LHCN-M2 (cell line): ENCODE measurements at places on chromosomes 11 and 22.

GRCh38 chr22:20798974-20799373, 25.1 kb downstream of the SERPIND1 start:
- no peak for DNase-seq

DNA sequence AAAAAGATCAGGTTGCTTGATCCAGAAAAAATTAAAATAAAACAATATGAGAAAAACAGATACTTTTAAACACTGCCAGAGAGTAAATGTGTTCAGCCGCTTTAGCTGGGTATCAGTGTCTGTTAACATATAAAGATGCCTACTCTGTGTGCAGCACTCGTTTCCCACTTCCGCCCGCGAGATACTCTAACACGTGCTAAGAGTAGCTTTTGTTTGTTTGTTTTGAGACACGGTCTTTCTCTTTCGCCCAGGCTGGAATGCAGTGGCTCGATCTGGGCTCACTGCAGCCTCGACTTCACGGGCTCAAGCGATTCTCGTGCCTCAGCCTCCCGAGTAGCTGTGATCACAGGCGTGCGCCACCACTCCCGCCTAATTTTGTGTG, 531 bp upstream of the MEN1 start:
- no peak for DNase-seq

GRCh38 chr11:8871171-8871775, 39.7 kb upstream of the AKIP1 start:
- DNase-seq: peak; percentile 88

DNA sequence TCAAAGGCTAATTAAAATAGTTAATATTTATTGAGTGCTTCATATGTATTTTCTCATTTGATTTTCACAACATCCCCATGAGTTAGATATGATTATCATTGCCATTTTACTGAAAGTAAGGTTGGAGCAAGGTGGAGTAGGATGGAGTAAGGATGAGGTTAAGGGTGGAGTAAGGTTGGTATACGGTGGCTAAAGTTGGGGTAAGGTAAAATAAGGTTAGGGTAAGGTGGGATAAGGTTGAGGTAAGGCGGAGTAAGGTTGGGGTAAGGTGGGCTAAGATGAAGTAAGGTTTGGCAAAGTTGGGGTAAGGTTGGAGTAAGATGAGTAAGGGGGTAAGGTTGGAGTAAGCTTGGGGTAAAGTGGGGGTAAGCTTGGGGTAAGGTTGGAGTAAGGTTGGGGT, 45.8 kb upstream of the CLDN5 start:
- DNase-seq: no peak

- DNase-seq: no peak
Observed at GRCh38 chr22:19524170-19525115, at the start of gene CLDN5. Gene CLDN5, minus strand, starts transcription at chr22:19524410. Its CDS starts 155 bp downstream, at chr22:19524255.
